D341Med (cell line): ENCODE measurements at places on chromosomes 11 and 22.

DNA sequence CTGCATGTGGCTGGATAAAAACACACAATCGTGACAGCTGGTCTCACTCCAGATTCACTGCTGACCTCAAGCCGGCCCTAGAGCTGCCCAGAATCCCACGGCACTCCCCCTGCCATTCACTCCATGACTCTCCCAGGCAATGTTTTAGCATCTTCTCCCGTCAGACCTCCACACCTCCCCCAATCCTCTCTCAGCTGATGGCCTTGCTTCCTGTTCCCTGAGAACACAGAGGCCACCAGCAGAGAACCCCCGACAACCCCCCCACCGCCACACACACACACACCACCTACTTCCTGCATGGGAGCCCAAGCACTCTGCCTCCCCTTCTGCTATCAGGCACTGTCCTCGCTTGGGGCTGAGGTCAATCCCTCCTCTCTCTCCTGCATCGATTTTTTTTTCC is 9.3 kb downstream of the TNKS1BP1 start:
- no peak for DNase-seq

DNA sequence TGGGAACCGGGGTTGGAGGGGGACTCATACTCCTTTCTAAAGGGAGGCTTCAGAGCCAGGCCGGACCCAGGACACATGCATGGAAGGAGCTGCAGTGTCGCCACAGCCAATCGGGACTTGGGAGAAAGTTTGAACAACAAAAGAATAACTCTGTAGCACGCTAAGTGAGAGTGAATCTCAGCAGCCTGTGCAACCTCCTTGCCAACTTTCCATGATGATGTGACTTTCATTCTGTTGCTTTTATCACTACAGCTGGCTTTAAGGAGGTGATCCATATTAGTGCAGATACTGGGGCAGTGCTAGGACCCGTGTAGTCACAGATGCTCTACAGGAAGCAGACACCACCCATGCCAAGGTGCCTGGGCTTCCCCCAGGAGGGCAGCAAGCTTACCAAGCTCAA is 157.3 kb downstream of the MPPED1 start:
- DNase-seq, result no peak

- DNase-seq, result no peak
Observed at GRCh38 chr11:12239804-12240371, 129.5 kb downstream of the MICAL2 start.

DNA sequence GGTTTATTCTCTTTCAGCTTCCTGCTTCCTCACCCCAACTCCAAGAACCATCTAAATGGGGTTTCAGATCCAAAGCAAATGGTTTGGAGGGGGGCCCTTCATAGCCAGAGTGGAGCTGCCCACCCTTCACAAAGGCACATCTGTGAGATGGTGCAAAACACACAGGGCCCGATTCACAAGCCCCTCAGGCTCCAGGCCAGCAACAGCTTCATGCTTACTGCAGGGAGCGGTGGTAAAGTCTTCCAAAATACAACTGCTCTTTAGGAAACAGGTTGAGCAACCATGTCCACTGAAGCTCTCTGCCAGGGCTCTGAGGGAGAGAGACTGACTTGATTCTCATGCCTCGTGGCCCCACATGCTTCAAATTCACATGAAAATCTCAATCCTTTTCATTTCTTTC is 213.0 kb upstream of the NARS2 start:
- no peak for DNase-seq

DNA sequence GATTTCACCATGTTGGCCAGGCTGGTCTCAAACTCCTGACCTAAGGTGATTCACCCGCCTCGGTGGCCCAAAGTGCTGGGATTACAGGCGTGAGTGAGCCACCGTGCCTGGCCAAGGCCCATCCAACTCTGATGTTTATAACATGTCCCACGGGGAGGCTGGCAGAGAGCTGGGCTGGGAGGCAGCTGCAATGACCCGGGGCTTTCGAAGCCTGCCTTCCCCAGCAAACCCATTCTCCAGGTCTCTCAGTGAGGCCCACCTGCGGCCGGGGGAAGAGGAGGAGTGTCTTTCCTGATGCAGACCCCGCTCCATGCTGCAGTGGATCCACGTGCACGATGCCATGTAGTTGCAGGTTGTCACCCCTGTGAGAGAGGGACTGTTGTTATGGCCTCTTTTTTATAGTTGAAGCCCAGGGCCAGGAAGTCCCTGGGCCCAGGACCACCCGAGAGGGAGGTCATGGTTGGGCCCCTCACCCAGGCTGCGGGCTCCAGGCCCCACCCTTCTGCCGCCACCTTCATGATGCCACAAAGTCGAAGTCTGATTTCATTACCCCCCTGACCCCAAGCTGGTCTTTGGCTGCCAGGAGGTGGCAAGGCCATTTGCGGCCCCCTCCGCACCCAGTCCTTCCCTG is 38.3 kb downstream of the KCNJ4 start:
- peak; percentile 25 for DNase-seq
